ENCODE measurements at places on chromosomes 2 and 18.

- no peak for DNase-seq
Observed at GRCh38 chr2:174368691-174369090, 26.8 kb upstream of the SCRN3 start.

DNA sequence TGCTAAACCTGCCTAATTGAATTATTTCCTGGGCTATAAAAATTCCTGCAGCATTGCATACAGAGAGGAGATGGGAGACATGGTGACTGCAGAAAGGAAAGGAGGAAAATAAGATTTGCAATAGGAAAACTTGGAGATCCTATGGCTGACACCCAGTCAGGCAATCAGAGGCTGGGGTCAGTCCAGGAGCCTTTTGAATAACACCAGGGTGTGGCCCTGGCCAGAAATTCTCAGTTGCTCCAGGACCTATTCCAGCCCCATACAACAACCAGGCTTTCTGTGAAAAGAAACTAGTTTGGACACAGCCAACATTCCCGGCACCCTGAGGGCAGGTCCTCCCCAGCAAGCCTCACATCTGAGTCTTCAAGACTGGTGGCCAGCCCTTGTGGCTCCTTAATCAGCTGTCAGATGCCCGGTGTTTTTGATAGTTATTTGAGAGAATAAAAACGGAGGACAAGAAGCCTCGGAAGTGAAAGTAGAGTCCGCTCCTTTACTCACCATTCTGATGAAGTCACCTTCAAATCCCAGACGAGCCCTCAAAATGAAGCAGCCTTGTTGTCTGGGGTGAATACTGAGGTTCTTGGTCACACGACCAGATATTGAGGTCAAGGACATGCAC is 31.1 kb upstream of the GMCL1 start:
- DNase-seq = no peak

DNA sequence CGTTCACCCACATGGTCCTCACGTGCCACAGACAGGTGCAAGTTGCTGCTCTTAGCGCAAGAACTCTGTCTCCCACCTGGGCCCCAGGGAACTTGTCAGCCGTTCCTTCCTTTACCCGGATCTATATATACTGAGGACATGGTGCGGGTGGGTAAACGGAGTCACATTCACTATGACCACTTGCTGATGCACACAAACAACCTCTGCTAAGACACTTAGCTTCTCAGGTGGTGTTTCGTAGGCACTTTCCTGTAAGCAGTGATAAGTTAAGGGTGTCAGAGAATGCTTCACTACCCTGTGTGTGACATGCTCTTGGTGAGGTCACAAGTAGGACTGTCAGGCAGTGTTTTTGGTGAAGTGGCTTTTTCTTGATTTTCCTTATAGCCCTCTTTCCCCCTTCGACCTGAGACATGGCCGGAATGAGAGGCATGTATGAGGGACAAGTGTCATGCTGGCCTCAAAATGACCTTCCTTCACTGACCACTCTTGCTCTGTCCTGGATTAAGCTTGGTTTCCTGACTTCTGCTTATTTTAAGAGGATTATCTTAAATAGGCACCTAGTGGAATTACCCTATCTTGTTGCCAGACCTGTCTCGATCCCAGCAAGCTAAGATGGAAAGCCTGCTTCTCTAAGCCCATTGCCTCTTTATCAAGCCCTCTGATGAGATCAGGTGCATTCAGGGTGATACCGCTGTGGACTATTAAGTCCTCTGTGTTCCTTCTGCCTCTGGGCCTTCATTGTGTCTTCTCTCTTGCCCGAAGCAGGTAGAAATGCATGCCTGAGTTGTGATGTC is 97.1 kb upstream of the CELF4 start:
- no peak for DNase-seq

DNA sequence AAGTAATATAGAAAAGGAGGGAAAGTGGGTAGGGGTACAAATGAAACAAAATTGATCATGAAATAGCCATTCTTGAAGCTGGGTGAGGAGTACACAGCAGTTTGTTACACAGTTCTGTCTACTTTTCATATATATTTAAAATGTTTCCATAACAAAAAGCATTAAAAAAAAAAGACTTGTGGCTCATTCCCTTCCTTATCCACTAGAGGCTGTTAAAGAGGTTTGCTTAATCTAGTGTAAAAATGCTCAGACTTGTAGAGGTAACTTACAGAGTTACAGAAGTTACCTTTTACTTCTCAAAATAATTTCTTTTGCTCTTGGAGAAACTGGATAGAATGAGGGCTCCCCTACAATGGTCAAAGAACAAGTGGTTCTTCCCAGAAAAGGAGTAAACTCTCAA is 8.1 kb upstream of the WIPF1 start:
- no peak for DNase-seq

DNA sequence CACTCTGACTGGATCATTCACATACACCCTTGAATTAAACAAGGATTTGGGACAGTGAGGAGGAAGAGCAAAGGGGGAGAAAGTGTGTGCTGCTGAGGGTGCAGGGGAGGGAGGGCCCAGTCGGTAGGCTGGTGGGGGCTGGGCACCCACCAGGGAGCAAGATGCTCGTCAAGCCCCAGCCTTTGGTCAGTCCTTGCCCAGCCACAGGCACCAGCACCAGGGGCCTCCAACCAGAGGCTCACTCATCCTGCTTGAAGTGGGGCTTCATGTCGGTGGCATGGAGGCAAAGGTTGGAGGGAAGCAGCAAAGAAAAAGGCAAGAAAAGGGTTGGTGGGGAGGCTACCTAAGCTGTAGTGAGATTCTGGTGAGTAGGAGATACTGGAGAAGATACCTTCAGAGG is 21.9 kb downstream of the CDC42EP3 start:
- DNase-seq = no peak

GRCh38 chr18:60259052-60259681 is 113.4 kb downstream of the MC4R start:
- no peak for DNase-seq

GRCh38 chr2:40130251-40130994 is 321.5 kb downstream of the SLC8A1 start:
- no peak for DNase-seq

DNA sequence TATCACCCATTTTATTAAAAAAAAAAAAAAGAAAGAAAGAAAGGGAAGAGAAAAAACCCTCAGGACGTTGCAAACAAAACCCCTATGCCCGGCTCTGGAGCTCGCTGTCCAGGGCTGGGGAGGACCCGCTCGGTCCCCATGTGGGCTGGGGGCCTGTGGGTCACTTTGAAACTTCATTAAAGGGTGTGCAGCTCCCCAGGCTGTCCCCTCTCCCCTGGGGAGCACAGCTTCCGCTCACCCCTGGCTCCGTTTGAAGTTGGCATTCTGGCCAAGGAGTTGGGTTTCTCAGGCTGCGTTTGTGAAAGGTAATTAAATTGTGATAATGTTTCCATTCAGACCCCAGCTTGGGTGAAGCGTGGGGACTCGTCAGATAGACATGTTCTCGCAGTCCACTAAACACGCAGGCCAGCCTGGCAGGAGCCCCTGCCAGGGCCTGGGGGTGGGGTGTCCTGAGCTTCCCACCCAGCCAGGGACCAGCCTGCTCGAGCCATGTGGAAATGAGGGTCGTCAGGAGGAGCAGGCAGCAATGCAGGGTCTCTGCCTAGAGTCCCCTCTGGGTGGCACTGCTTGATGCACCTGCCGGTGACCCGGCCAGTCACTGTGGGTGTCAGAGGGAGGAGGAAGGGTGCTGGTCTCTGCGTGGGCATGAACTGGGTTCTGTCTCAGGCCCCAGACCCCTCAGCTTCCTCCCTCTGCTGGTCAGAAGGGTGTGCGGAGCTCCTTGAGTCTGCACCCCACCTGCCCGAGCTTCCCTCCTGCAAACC is 166.2 kb downstream of the INHBB start:
- DNase-seq = no peak

GRCh38 chr18:55287149-55287806 is 300.7 kb downstream of the TCF4 start:
- no peak for DNase-seq

DNA sequence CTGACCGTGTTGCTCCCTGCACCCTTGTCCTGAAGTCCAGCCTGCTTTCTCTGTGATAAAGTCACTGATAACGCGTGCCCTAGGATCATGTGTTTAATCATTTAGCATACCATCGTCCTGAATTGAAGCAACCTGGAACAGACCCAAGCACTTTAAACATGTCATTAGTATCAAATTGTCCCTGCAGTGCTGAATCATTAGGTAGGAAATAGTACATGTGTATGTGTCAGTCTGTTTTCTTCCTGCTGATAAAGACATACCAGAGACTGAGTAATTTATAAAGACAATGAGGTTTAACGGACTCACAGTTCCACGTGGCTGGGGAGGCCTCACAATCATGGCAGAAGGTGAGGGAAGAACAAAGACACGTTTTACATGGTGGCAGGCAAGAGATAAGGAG is 2.8 kb downstream of the ASB18 start:
- DNase-seq = no peak

GRCh38 chr2:134393075-134393461 is 139.2 kb downstream of the MGAT5 start:
- DNase-seq = no peak

DNA sequence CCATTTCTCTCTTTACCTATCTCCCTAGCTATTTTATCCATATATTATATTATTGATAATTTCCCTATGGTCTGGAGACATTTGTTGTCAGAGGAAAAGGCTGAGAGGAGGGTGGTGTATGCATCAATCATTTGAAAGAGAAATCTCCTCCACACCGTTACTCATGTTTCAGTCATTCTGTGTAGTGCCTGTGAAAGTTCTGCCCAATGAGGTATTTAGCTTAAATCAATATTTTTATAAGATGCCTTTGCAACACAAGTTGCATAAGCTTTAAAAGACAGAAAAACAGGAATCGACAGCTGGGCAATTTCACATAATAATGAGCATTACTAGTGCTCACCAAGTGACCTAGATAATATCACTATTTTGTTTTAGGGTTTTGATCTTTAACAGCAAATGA is 363.7 kb upstream of the FSIP2 start:
- no peak for DNase-seq

- DNase-seq = no peak
Observed at GRCh38 chr2:67997903-67998302, 64.9 kb downstream of the C1D start.

- no peak for DNase-seq
Observed at GRCh38 chr2:148614014-148614321, 30.6 kb upstream of the EPC2 start.

DNA sequence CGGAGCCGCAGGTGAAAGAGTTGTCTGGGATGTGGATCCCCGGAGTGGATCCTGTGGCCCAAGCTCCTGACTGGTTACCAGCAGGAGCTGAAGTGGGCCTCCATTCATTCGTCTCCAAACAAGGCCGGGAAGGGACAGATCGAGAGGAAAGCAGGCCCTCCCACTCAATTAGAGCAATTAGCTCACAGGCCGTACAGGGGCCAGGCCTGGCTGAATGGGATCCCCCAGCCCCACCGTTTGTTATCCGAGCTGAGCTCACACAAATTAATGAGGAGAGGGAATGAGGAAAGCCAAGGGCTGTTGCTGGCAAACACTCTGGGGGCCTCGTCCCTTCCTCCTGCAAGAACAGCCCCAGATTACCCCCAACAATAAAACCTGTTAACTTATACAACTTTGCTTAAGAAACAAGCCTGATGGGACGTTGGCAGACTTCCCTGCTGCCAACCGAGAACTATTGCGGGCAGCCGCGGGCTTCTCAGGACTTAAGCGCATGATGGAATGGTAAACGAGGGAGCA is 338.0 kb downstream of the BCL11A start:
- DNase-seq = no peak

DNA sequence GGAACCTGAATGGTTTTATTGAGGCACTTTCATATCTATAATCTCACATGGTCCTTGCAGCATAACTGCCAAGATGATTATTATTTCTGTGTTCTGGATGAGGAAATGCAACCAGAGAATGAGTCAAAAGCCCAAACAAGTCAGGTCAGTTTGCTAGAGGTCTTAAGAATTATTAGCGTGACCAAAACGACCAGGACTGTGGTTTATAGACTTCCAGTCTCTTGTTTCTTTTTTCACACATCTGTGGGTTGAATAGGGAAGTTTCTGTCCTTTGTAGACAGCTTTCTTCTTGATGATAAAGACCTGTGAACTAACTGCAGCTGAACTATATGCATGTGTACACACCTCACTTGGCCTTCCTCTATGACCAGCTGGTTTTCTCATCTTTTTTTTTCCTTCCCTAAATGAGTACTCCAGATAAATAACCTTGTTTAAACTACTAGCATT is 13.9 kb downstream of the ADAM23 start:
- DNase-seq = no peak

- no peak for DNase-seq
Observed at GRCh38 chr2:20662308-20662937, 4.5 kb upstream of the GDF7 start.

- no peak for DNase-seq
Observed at GRCh38 chr2:155301221-155301620, 602.7 kb downstream of the KCNJ3 start.

DNA sequence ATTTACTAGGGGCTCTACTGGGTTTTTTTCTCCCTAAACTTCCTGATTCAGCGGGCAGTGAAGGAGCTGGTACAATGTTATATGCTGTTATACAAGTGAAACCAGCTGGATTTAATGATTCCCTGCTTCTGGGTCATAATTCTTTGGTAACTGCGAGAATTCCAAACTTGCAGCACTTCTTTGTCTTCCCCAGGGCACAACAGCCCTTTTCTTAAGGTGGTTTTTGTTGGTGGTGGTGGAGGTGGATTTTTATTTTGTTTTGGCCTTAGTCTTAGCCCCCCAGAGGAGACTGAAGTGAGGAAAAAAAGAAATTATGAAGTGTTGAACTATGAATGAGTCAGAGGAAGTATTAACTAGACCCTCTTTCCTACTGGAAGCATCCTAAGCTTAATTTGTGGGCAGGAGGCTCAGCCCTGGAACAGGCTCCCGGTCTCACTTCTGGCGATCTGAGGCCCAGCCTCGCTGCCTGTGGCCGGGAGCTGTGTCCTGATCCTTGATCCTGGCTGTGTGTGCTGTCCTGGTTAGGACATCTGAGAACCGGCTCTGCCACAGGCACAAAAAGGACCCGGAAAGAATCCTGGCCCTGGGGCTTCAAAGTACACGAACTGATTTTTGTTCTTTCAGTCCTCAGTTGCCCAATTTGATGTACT is 141.9 kb downstream of the LYPD6B start:
- no peak for DNase-seq

- no peak for DNase-seq
Observed at GRCh38 chr2:144217853-144218633, 301.9 kb downstream of the ZEB2 start.

DNA sequence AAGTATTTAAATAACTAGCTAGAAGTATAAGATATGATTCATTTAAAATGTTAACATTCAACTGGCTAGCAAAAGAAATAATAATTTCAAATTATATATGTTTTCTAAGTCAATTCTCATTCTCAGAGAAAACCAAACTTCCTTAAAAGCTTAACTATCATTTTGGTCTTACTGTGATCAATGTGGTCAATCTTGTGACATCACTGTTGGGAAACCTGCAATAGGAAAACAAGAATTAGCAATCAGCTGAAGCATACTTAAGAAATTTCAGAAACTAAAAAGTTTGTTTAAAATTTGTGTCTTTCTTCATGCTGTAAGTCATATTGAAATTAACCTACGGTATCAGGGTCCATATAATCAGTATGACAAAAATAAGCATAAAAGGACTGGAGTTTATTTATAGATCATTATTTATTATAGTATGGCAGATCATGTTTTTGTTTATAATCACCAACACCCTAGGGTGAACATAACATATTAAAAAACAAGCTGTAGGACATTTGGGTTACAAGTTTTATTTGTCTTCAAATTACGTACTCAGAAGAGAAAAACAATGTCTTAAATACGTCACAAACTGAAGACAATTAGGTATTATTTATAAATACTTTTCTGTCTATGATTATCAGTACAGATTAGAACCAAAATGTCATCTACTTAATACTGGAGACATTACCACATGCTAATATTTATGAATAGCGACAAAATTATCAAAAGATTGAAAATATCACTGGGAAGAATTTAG is 60.5 kb downstream of the BAZ2B start:
- DNase-seq = no peak

- DNase-seq = no peak
Observed at GRCh38 chr2:65820454-65820853, 388.1 kb upstream of the SPRED2 start.
